Epithelial cell of esophagus (primary cell): ENCODE measurements at places on chromosomes 13 and 19.

GRCh38 chr13:97967226-97967625 is 13.8 kb downstream of the IPO5 start:
- DNase-seq: no peak

DNA sequence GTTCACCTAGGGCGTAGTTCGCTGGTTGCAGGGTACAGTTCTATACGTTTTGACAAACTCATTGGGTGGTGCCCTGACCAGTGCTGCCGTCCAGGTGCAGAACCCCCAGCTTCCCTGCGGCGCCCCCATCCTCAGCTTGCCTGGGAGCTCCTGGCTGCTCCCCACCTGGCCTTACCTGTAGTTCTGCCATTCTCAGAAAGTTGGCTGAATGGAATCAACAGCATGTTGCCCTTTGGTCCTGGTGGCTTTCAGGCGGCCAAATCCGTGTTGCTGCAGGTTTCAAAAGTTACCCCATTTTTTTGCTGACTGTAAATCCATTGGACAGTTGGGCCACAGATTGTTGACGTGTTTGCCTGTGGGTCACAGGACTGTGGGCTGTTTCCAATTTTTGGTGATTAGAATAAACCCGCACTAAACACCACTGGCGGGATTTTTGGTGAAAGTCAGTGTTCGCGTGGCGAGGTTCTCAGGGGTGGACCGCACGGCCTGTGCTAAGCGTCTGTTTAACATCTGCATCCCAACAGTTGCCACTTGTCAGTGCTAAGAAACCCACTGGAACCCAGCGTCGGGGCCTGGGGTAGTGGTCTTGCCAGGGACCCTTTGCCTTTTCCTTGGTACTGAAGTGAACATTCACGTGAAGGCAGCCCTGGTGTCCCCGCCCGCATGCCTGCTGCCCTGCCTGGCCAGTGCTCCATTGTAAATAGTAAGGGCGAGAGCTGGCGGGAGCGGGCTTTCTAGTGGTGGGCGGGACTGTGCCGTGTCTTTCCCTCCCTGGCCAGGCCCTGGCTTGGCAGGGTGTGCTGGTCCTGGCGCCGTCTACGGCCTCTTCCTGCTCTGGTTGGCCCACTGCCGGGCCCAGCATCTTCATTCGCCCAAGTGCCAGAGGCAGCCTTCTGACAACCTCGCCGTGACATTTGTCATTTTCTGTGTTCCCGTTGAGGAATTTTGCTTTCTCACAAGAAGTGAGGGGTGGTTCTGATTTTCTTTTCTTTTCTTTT is 3.3 kb downstream of the DOT1L start:
- DNase-seq: peak; percentile 20

GRCh38 chr13:21018220-21018619 is 43.2 kb downstream of the LATS2 start:
- DNase-seq: no peak

DNA sequence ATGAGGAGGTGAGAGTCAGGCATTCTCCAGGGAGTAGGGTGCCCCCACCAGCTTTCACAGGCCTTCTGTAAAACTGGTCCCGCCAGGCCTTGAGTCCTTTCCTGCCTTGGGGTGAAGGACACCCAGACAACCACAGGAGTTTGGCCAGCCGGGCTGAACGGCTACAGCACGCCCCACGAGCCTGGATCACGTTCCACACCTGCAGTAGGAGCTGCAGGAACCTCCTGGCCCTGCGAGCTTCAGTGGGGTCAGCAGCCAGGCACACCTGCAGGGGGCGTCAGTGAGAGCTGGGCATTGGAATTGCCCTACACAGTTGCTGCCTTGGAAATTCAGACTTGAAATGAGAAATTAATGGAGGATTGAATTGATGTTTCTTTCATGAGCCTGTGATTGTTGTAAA is 45.7 kb downstream of the COL4A2 start:
- DNase-seq: no peak
